C1 segment of cervical spinal cord (tissue), 14 donors: ENCODE measurements at places on chromosomes 16 and 17.

DNA sequence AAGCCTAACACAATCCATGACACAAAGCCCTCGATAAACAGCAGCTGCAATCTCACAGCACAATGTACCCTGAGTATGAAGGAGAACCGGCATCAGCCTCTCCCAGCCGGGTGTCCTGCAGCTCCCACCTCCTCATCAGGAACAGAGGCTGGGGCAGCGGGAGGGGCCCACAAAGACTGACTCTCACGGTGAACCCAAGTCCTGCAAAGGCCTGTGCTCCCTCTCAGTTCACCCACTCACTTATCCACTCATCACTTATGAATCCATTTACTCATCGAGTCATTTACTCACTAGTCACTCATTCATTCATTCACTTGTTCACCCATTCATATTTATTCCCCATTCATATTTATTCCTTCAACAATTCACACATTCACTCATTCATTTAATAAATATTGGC is 11.6 kb downstream of the ZNF423 start:
- DNase-seq, result no peak

GRCh38 chr17:80729761-80730160 is 185.1 kb downstream of the RPTOR start:
- DNase-seq, result no peak

GRCh38 chr17:78853926-78854394 is 13.3 kb upstream of the USP36 start:
- no peak for DNase-seq

- DNase-seq, result no peak
Measured at GRCh38 chr17:48907713-48908046, 527 bp upstream of the UBE2Z start.
